ENCODE measurements at places on chromosomes 7 and 10. TPM values are rescaled to one million over a fixed set of nuclear protein-coding genes. Genes with fewer than 3 reads are reported as not detected.

GHRHR gene
- total RNA-seq = not detected

KEL gene
- not detected for total RNA-seq

TAS2R5 gene
- total RNA-seq = 0.39 TPM

ARL3 gene
- 13.1 TPM for total RNA-seq

GDF2 gene
- total RNA-seq = not detected

C10orf53 gene
- total RNA-seq = not detected

C7orf57 gene
- not detected for total RNA-seq

CRYGN gene
- total RNA-seq = not detected

CHST12 gene
- total RNA-seq = 21.6 TPM

Data from epithelial cell of alveolus of lung (primary cell).